Stimulated activated CD4-positive, alpha-beta T cell treated with anti-CD3 and anti-CD28 coated beads, Interleukin-1b, Interleukin-23, amount 100 ng/mL, for 48 hours (primary cell): ENCODE measurements at places on chromosomes 5 and 9.

GRCh38 chr9:137682428-137683105, 63.8 kb downstream of the EHMT1 start:
- DNase-seq = no peak

- no peak for DNase-seq
Measured at GRCh38 chr5:10645671-10646070, 81.8 kb downstream of the ANKRD33B start.

DNA sequence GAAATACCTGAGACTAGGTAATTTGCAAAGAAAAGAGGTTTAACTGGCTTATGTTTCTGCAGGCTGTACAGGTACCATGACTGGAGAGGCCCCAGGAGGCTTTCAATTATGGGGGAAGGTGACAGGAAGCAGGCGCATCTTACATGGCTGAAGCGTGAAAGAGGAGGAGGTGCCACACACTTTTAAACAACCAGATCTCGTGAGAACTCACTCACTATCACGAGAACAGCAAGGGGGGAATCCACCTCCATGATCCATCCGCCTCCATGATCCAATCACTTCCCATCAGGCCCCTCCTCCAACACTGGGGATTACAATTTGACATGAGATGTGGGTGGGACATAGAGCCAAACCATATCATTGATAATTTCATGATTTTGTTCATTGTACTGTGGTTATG, 2.5 kb upstream of the MED27 start:
- no peak for DNase-seq

- no peak for DNase-seq
Measured at GRCh38 chr5:151799407-151799806, 27.7 kb downstream of the G3BP1 start.

- no peak for DNase-seq
Measured at GRCh38 chr5:95283022-95283615, 1.8 kb downstream of the MCTP1 start.

GRCh38 chr5:87829217-87829551, 416.5 kb upstream of the CCNH start:
- no peak for DNase-seq

GRCh38 chr5:58264276-58264675, 195.6 kb downstream of the PLK2 start:
- no peak for DNase-seq

DNA sequence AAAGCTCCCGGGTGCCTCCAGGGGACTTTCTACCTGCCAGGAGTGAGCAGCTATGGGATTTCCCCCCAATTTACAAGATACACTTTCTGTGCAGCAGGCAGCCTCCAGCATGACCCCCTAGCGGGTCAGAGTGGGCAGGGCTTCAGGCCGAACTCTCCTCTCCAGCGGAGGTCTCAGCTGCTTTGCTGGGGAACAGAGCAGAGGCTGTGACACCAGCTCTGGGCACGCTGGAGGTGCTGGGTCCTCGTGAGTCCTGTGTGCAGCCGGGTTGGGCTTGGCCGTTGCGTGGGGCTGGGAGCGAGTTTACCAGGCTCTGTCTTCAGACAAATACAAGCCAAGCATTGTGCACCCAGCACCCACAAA, 2.9 kb downstream of the NRARP start:
- no peak for DNase-seq

DNA sequence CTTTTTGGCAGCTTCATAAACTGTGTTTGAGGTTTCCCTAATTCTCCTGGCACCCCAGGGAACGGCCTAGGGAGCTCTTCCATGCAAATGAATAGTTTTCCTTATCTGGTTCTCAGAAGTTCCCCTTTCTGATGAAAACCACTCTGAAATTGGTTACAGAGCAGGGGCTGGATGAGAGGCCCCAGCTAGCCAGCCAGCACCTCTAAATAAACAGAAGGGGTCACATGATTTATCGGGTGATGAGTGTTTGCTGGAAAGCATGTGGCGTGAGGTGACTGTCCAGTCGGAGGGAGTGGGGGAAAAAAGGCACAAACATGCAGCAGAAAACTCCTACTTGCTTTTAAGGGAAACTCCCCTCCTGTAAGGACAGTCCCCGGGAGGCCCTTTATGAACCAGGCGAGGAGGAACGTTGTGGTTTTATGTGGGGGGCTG, 261.2 kb upstream of the ANKRD55 start:
- DNase-seq = no peak

DNA sequence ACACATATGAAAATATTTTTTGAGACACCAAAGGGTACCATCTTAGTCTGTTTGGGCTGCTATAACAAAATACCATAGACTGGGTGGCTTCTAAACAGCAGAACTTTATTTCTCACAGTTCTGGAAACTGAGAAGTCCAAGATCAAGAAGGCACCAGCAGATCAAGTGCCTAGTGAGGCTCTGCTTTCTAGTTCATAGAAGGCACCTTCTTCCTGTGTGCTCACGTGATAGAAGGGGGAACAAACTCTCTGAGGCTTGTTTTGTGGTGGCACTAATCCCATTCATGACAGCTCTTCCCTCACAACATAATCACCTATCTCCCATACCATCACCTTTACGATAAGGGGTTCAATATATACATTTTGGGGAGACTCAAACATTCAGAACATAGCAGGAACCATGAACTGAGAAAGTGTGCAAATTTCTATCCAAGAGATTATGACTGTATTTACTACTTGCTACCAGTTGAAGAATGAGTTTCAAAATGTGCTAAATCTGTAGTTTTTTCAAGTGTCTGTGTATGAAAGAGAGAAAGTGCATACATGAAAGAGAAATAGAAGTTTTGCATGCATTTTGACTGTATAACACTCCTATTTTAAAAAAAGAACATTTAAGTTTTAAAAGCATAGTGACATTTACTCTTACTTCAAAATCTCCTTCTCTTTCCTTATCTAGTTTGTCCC, 207.3 kb downstream of the PARP8 start:
- DNase-seq = no peak

DNA sequence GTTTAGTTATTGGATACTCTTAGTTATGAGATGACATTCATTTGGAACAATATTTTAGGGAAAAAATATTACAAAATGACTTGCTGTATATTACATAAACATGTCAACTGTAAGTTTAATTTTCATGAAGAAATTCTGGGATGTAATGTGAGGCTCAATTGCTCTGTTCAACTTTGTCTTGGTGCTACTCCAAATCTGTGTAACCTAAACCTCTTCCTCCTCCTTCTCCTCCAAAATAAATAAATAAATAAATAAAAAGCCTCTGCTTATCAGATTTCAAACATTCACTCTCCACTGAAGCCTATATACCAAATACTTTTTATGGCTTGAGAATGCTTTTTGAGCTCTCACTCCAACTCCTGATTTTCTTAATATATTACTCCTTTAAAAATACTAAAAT, 27.7 kb downstream of the ACTBL2 start:
- no peak for DNase-seq

- no peak for DNase-seq
Measured at GRCh38 chr9:134177624-134178393, 13.4 kb upstream of the RNU6ATAC start.

- no peak for DNase-seq
Measured at GRCh38 chr9:38073882-38074281, 4.9 kb upstream of the SHB start.

DNA sequence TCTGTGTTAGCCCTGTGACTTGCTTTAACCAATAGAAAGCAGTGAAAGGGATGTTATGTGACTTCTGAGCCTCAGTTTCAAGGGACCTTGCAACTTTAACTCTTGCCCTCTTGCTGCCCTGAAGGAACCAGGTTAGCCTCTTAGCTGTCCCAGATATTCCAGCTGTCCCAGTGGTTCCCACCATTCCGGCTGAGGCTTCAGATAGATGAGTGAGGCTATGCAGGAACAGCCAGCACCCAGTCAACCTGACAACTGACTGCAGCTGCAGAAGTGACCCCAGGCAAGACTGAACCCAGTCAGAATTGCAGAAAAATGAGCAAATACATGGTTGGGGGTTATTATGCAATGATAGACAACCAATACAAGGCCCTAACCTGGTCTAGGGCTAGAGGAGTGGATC, 10.4 kb upstream of the CDC23 start:
- no peak for DNase-seq

GRCh38 chr9:5186416-5187169, 1.2 kb upstream of the INSL6 start:
- DNase-seq = peak; percentile 43

DNA sequence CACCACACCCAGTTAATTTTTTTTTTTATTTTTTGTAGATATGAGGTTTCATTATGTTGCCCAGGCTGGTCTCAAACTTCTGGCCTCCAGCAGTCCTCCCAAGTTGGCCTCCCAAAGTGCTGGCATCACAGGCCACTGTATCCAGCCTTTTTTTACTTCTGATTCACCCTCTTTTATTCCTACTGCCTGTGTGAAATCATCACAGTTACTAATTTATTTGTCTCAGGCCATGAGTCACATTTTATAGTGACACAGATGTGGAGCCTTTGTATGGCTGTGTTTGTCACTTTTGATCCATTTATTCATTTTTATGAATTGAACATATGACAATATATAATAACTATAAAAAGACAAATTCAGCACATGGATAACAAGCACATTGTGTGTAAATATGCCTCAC, 67.1 kb upstream of the SNX2 start:
- no peak for DNase-seq

GRCh38 chr5:96683392-96683791, 21.2 kb downstream of the CAST start:
- no peak for DNase-seq

DNA sequence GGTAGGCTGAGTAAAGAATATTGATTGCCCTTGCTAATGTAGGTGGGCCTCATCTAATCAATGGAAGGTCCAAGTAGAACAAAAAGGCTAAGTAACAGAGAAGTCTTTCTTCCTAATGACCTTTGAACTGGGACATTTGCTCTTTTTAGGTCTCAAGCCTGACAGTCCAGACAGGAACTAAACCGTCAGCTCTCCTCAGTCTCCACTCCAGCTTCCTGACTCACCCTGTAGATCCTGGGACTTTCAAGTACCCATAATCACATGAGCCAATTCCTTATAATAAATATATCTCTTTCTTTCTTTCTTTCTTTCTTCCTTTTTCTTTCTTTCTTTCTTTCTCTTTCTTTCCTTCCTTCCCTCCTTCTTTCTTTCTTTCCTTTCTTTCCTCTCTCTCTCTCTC, 479.5 kb upstream of the PAPPA start:
- no peak for DNase-seq

DNA sequence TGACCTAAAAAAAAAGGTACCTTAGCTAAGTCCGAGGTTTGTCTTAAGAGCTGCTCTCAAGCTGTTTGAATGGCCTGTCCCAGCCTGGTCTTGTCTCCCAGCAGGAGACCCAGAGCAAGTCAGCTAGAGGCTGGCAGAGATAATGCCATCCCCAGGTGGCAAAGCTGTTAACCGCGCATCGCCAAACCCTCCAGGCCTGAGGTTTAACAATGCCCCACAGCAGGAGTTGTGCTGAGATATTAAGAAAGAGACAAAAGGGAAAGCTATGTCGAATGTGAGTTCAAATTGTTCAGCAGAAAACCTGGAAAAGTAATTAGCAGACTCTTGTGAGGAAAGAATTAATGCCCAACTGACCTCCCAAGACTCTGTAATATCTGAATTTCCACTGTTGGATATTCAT, 187.1 kb downstream of the FSTL4 start:
- no peak for DNase-seq

- no peak for DNase-seq
Measured at GRCh38 chr5:86124333-86124732, 493.4 kb upstream of the COX7C start.

DNA sequence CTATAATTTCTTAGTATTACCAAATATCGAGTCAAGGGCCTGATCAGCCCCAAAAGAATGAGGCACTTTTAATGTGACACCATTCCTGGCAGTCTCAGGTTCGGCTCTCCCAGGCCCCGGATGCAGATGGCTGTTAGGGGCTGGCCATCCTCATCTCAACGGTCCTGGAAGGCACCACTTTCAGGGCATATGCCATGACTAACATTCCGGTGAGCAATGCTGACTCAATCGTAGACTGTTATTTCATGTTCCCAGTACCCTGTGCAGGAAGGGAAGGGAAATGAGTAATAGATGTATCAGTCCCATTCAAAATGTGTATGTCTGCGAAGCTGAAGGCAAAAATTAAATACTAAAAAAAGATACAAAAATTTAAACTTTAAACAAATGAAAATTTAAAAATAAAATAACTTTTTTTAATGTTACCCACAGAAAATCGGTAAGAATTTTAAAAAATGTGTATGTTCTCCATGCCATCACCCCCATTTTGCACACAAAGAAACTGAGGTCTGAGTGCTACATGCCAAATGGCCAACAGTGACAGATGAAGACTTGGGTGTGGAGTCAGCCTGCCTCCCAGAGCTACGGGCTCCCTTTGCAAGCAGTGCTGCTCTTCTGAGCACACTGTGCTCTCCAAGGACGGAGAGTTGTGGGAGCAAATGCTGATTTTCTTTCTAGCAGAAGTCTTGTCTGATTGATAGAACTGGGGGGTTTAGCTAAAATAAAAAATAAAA, 79.0 kb downstream of the GLDC start:
- DNase-seq = peak; percentile 73

DNA sequence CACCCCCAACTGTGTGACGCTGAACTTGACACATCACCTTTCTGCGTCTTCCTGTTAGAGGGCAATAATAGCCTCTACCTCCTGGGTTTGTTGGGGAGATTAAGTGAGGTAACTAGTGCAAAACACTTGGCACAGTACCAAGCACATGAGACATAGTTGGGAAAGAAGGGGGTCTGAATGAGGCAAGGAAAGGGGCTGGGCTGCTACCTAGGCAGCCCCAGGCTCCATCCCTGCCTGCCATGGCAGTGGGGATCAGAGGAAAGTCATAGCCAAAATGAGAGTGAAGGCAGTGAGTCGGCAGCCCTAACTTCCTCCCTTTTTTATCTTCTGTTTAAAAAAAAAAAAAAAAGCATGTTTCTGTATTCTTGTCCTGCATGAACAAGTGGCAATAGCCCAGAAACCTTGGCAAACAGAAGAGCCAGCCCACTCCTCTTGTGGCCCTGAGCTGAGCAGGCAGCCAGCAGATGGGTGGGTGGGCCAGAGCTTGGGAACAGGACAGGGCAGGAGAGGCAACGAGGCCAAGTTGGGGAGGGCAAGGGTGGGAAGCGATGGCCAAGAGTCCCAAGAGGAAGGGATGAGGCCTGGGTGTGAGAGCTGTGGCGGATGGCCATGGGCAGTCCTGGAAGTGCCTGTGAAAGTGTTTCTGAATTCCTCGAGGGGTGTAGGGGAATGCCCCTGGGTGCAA, 11.4 kb downstream of the CAMK2A start:
- no peak for DNase-seq

DNA sequence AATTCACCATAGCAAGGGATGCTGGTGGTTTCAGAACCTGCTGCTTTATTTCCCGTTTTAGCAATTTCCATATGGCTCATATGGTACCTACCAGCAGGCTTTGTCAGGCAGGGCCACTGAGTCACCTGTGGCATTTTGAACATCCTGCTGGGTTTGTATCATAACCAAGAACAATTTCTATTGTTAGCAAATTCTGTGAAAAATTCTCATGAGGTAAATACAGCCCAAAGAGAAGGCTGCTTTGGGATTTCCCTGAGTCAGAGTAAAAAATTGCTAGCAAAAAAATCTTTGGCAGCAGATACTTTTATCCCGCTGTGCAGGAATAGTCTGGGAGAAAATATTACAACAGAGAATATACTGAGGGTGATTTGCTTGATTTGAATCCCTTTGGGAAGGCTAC, 52.7 kb downstream of the PRR16 start:
- no peak for DNase-seq

GRCh38 chr5:134131578-134132350, 17.3 kb downstream of the TCF7 start:
- no peak for DNase-seq
